ENCODE measurements at places on chromosomes 3 and 15.

DNA sequence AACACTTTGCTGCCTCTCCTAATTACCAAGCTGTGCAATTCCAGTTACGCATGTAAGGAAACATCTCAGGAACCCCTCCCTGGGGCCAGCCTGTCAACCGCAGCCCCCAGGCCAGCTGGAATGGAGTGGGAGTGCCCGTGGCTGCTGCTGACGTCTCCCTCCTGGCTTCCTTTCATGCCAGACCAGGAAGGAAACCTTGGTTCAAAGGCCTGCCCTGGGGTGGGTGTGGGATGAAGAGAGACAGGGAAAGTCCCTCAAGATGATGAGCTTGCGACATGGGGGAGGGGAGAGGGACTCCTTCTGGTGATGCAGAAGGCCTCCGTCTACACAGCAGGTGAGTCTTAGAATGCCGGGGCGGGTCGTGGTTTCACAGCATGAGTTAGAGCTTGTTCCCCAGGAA lies 11.4 kb upstream of the CYP11A1 start:
- DNase-seq = no peak

- DNase-seq = no peak
Observed at GRCh38 chr3:190502946-190503345, 10.9 kb upstream of the IL1RAP start.

DNA sequence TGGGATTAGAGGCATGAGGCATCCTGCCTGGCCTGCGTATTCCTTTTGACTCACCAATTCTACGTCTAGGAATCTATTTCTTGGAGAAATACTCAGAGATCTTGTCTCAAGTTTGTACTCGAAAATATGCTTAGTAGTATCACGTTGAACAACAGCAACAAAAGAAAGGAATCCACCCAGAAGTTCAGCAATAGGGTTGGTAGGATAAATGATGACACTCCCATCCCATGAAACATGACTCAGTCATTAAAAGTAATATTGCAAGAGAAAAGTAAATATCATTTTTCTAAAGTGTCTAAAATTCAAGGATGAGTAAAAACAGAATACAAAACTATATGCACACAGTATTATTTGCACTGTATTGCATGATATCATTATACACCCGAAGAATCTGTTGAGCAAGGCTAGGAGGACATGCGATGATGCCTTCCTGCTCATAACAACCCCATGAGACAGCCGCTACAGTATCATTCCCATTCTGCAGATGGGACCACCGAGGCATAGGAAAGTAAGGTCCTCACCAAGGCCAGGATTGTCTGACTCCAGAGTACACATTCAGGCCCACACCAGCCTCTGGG lies 61.5 kb downstream of the SLC6A1 start:
- DNase-seq = no peak

DNA sequence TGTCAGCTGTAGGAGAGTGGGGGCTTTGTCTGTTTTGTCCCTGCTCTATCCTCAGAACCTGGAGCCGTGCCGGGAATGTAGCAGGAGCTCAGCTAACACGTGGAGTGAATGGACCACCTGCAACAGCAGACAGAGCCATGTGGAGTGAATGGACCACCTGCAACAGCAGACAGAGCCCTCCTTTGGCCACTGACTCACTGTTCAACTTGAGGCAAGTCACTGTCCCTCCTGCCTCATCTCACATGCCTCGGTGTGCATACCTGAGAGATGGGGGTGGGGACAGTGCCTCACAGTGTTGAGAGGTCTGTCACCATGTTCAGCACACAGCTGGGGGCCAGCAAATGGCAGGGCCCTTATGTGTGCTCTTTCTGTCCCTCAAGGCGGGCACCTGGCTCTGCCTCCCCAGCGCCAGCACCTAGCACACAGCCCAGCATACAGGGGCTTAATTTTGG lies 27.9 kb downstream of the FEM1B start:
- no peak for DNase-seq

DNA sequence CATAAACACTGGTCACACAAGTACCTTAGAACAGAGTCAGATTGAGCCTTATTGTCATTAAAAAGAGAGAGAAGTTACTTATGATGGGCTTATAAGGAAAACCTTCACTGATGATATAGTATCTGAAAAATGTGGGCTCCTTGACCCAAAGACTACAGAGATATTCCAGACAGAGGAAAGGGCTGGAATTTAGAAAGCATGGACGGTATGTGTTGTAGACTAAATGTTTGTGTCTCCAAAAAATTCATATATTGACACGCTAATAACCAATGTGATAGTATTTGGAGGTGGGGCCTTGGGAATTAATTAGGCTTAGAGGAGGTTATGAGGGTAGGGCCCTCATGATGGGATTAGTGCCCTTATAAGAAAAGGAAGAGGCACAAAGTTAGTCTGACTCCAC lies 61.0 kb upstream of the DAZL start:
- no peak for DNase-seq

- DNase-seq = no peak
Observed at GRCh38 chr3:50848308-50848707, 173.6 kb downstream of the DOCK3 start.

DNA sequence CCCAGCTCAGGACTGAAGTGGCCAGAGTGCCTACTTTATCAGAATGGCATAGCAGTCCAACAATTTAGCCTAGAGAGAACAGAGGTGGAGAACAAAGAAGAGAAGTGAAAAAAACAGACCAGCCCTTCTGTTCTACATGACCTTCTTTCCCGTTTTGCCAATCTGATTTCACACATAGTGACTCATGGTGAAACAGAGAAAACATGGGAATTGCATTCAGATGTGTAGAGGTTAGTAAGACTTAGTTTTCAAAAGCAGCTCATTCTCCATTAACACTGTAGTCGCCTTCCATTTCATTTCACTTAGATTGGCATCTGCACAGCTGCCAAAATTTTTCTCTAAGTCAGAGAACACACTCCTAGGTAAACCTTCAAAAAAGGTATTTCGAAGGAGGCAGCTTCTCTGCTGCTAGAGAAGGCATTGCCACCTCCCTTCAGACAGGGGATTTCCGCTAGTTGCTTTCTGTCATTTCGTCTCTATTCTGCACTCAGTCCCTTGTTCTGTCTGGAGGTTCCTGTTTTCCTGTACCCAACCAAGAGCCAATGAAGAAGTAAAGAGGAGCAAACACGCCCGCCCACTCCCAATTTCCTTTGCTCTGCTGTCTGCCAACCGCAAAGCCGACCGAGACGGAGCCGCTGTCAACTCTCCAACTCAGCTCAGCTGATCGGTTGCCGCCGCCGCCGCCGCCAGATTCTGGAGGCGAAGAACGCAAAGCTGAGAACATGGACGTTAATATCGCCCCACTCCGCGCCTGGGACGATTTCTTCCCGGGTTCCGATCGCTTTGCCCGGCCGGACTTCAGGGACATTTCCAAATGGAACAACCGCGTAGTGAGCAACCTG lies at the start of gene ARL6IP5:
Gene ARL6IP5, plus strand, starts transcription at position 612 of the 842 bp plus-strand sequence. Its CDS starts 111 bp downstream, at position 723.
- peak; percentile 99 for DNase-seq

DNA sequence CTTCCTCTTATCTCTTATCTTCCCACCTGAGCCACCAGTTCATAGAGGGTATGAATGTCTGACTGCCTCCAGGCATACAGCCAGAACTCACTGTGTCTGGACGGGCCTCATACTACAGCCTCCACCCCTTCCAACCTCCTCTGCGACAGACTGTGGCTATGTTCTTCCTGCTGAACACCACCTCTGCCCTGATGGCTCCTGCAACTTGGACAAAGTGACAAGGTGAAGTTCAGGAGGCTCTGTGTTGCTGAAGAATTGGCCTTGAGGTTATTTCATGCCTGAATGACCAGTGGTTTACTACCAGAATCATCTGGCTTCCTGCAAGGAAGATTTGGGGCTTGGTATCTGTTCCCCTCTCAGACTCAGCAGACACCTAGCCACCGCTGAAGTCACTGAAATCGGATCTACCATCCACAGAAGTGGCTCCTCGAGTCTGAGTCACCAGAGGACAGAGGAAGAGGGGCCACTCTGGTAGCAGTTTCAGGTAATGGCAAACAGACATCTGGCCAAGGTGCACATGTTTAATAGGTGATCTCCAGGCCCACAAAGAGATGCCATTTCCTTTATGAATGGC lies 14.2 kb upstream of the ULK3 start:
- peak; percentile 55 for DNase-seq

DNA sequence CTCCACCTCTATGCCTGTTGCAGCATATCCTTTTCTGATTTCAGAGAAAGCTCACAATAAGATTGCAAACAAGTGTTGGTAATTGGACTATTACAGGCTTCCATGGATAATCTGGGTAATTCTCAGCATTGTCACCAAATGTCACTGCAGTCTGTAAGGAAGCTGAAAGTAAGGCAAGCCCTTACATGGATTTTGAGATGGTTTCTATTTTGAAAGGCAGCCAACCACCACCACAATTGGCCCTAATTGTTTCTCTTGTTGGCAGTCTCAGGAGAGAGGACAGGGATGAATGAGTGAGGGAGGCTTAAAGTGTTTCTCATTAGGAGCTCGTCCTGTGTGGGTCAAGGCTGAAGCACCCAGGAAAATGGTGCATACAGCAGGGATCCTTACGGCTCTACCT lies 879.9 kb downstream of the TUSC7 start:
- no peak for DNase-seq

DNA sequence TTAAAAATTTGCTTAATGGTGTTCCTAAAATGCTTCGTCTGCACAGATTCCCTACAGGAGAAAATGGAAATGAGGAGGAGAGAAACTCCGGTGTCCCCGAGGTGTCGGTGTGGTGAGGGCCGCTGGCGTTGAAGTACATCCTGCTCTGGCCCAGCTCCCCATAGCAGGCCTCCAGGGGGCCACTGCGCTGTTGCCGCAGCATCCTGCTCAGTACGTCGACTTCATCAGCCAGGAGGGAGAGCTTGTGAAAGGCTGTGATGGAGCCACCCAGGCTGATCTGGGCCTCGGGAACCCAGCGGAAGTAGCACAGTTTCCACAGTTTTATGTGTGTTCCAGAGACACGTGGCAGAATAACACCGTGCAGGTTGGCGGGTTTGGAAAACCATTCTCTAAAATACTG lies 37.8 kb downstream of the FAN1 start:
- no peak for DNase-seq

DNA sequence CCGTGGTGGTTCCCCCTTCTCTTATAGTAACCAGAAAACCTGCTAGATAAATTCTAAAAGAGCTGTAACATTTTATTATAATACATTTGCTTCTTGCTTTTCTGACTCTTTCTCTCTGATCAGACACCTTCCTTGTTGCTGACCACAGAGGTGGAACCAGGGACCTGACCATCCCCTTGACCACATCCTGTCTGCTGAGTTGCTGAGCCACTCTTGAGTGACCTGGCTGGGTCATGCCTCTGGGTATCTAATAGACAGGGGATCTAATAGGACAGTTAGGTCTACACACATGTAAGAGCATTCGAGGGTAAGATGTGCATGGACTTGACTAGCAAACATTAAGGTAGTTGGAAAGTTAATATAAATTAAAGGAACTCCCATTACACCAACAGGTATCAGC lies 22.8 kb upstream of the TRIM59 start:
- DNase-seq = no peak

All from hematopoietic multipotent progenitor cell treated with erythropoietin and hydrocortisone succinate and interleukin-3 and kit ligand, for 4 days (in vitro differentiated cells).